ENCODE measurements at places on chromosomes 2 and 18.

DNA sequence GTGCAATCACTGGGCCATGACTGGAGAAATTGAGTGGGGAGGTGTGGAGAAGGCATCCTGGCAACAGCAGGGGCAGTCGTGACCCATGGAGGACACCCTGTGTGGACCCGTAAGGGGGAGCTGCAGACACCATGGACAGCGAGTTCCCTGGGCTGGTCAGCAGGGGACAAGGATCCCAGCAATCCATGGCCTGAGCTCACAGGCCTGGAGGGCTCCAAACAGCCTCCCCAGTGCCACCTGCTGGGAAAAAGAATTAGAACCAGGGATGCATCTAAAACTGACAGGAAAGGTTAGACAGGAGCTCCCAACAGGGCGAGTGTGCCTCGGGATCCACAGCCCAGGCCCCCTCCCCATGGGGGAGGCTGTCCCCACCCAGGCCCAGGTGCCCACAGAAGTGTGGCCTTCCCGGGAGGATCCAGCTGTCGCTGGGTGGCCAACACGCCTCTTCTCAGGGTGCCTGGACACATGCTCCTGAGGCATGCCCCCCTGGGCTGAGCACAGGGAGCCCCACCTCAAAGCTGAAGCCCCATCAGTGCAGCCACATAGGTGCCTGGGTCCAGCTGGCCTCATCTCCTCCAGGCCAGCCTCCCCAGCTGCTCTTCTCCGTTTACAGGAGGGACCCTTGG is 20.5 kb upstream of the KIF1A start:
- no peak for DNase-seq

DNA sequence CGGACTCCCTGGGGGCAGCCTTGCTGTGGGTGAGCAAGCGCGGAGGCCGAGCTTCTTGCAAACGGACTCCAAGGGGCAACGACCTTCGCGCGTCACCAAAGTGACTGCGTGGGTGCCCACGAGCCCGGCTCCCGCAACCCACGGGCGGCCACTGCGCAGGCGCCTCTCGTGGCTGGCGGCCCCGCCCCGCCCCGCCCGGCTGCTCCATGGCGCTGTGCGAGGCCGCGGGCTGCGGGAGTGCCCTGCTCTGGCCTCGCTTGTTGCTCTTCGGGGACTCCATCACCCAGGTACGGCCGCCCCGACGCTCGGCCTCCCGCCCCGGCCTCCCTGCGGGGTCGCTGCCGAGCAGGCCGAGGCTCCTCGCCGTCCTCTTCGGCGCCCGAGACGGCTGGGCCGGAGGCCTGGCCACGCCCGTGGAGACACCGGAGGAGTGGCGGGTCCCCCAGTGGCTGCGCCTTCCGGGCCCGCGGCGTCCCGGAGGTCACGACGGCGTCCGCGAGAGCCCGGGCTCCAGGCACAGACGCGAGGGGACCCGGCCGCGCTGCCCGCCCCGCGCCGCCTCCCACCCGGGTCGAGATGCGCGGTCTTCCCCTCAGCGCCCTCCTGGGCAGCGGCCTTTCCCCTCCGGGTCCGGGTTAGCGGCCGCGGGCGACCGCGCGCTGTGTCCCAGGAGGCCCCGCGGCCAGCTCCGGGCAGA is at the start of gene IAH1:
IAH1 (plus strand) TSS at position 191 of the 697 bp plus-strand sequence; CDS start at position 207, 16 bp downstream.
- no peak for DNase-seq

GRCh38 chr18:79644006-79644665 is 35.5 kb upstream of the CTDP1 start:
- peak; percentile 40 for DNase-seq

DNA sequence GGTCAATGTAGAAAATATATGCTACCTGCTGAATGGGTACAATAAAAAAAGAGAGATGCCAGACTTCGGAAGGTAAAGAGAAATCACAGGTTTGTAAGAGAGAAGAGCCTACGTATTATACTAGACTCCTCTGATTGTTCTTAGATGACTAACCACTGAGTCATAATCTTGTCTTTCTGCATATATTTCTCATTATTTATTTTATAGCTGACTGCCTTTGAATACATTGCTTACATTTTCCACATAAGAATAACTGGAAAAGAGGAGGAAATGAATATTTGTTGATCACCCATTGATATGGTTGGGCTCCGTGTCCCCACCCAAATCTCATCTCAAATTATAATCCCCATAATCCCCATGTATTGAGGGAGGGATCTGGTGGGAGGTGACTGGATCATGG is 90.3 kb upstream of the RAB27B start:
- no peak for DNase-seq

GRCh38 chr2:30665761-30666265 is 141.4 kb downstream of the CAPN13 start:
- DNase-seq: no peak

DNA sequence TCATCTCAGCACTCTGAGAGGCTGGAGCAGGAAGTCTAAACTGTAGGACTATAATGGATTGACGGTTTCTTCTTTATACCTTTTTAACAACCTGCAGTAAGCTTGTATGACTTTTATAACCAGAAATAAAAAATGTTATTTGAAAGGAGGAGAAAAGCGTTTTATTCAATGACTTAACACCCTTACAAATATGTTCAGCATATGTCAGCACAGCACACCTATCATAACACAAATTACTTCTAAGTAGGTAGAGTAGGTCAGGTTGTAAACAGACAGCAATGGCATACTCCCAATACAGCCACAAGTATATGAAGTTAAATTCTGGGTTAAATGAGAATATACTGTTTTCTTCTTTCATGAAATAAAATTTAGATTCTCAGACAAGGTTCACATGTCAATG is 16.1 kb downstream of the RAB1A start:
- DNase-seq: no peak

DNA sequence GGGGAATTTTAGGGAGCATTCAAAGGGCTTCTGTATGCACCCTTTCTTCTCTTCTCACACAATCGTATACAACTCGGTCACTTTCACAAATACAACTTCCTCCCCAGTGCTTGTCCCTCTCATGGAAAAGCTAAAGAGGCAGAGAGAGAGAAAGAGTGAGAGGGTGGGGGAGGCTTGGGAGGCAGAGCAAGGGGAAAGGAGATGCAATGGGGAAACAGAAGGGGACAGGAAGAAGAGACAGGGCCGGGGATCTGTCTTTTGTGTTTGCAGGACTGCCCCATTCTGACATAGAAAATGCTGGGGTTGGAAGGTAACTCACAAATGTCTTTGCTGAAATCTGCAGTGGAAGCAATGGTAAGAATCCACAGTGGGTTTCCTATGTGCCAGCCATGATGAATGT is 2.1 kb upstream of the MC2R start:
- DNase-seq: no peak

DNA sequence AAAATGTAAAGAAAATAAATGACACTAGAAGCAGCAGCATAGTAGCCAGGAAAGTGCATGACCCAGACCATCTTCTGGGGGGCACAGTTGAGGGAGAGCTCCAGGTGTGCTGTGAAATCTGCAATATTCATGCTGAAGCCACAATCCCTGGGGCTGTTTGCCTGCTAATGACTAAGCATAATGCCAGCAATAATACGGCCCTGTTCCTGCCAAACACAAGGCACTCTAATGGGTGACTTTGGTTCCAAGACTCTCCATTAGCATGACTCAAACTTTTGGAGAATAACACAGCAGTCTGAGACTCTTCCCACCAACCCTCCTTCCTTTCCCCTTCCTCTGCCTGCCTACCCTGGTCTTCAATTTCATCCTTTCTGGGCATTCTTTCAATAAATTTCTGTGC is 77.9 kb upstream of the DOCK10 start:
- DNase-seq: no peak

GRCh38 chr18:42712065-42712464 is 403.4 kb downstream of the RIT2 start:
- no peak for DNase-seq
